Activated naive CD8-positive, alpha-beta T cell treated with anti-CD3 and anti-CD28 coated beads, Interleukin-2, amount 50 U/mL, for 24 hours (primary cell): ENCODE measurements at places on chromosomes 11 and 22.

GRCh38 chr22:41001722-41002122 is 50.5 kb downstream of the RBX1 start:
- DNase-seq, result no peak

GRCh38 chr11:6022956-6023355 is 7.6 kb downstream of the OR56A1 start:
- DNase-seq, result no peak

GRCh38 chr11:118998822-118999221 is 884 bp downstream of the CENATAC start:
- DNase-seq, result no peak

GRCh38 chr11:7204778-7205177 is 46.9 kb upstream of the SYT9 start:
- no peak for DNase-seq

DNA sequence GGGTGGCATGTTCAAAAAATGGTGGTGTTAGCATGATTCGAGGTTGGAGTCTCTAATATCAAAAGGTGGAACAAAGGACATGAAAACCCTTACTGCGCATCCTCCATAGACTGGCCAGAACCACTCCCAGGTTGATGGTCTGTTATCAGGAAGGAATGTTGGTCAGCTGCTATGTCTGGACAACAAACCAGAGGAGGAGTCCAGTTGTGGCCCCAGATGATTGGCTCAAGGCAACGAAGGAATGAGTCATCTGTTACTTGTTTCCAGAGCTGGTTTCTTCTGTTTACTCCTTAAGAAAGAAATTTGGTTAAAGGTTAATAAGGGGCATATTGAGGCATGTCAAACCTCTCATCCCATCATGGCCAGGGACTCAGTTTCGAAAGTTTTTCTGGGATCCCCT is 56.8 kb upstream of the GRIA4 start:
- no peak for DNase-seq

- DNase-seq, result no peak
Observed at GRCh38 chr11:130773244-130773820, 142.9 kb downstream of the SNX19 start.

- DNase-seq, result no peak
Observed at GRCh38 chr22:27662359-27663301, 138.9 kb downstream of the MN1 start.

DNA sequence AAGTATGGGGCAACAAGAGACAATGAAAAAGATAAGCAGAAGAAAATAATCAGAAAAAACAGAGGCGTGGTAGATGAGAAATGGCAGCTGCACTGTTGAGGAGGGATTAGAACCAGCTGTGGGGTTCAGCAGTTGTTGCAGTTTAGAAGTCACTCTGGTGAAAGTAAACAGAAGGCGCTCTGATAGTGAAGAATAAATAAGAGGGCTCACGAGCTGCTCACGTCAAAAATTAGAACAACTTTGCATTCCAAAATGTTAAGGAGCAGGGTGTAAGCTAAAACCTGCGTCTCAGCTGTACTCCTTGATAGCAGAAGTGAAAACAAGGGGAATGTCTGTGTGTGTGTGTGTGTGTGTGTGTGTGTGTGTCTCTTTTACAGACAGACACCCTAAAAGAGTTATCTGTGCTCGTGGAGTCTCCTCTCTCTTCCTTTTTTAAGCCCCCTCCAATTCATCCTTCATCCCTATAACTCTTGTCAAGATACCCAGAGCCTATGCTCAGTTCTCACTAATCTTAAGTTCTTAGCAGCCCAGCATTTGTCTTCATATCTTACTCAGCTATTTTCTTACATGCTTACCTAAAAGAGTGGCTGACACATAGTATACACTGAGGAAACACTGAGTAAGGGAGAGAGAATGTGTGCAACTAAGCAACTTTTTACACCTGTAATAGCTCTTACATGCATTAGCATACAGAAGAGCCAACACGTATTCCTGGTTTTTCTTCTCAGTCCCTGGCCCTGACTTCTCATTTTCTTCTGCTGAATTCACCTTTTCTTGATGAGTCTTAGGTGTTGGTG is 8.9 kb downstream of the TTC17 start:
- no peak for DNase-seq

DNA sequence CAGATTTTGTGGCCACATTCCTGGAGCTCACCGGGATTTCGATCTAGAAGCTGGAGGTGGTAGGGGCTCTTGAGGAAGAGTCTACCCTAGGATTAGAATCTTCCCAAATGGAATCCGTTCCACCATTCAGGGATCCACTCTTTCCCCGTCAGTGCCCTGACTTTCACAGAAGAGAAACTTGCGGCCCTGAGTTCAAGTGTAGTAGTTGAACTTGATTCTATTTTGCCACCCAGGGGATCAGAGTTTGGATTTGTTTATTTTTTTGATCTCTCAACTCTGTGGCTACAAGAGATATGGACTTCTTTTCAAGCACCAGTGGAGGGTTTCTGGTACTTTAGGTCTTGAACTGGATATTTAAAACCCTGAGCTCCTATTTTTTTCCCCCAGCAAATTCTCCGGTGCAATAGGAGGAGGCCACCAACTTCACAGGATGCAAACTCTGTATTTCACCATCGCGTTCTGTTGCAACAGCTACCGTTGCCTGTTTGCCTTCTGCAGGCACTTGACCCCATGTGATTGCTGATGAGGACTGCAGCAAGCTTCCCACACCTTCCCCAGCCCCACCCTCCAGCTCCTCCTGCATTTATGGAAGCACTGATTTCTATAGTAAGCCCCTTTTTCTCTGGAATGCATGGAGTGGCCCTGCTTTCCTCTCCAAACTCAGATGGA is 14.8 kb upstream of the MRGPRF start:
- DNase-seq, result no peak

- DNase-seq, result no peak
Observed at GRCh38 chr11:24457985-24458384, 38.9 kb upstream of the LUZP2 start.

DNA sequence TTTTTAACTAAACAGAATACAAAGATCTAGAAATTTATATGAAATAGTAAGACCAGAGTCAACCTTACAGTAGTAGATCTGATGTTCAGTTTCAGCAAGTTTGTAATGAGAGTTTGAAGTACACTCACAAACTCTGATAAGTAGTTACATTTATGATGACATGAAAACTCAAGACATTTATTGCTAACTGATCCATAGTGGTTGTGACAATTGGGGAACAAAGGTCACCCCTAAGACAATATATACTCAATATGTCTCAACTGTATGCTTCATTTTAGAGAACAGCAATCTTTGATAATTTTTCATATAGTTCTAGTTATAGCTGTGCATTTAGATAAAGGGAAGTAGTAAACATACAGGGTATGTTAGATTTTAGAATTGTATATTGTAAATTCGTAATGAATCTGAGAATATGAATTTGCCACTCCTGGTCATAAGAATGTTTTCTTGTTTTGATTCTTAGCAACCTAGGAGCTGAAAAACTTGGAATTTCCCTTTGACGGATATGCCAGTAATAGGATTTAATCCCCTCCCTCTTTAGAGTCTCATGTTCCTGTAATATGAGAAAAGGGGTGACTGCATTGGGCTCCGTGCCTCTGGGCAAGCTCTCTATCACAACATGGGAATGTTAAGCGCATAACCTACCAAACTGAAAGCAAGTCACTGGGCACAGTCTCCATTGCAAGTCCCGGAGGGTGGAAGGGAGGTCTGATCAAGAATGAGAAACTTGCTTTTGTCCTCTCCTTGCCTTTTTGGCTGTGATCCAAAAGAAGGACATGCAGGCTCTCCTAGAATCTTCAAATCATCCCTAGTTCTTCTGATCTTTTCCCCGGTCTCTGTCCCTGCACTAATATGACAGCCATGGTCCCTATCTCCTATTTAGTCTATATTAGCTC is 11.4 kb downstream of the OR10D3 start:
- no peak for DNase-seq

GRCh38 chr11:134481135-134481534 is 69.1 kb upstream of the B3GAT1 start:
- DNase-seq, result no peak

GRCh38 chr11:101009690-101010055 is 119.9 kb downstream of the PGR start:
- DNase-seq, result no peak

DNA sequence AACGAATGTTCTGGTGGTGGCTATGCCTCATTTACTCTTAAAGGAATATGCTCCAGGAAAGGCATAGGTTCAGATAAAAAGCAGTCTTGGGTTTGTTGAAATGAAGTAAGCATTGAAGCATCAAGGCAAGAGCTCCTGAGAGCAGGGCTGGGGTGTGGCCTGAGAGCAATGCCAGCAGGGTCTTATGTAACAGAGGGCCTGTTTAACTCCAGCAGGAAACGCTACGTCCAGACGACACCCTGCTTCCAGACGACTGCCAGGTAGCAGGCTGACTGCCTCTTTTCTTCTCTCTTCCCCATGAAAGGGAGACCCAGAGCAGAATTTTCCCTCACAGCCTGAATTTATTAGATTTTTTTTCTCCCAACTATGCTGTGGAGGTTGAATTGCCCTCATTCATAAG is 127.2 kb upstream of the SLC5A12 start:
- DNase-seq, result no peak

- peak; percentile 52 for DNase-seq
Observed at GRCh38 chr11:63020671-63021291, 5.1 kb upstream of the SLC22A8 start.

DNA sequence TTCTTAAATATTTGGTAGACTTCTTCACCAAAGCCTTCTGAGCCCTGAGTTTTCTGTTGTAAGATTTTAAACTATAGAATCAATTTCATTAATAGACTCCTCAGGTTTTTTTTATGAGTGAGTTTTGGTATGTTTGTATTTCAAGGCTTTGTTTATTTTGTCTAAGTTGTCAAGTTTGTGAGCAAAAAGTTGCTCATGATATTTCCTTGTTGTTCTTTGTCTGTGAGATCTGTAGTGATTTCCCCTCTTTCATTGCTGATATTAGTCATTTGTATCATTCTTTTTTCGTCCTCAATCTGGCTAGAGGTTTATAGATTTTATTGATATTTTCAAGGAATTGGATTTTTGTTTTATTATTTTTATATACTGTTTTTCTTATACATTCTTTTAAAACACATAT is 121.0 kb downstream of the MORC2 start:
- no peak for DNase-seq

GRCh38 chr22:18096823-18097222 is 13.8 kb upstream of the TUBA8 start:
- peak; percentile 25 for DNase-seq
